ENCODE measurements at places on chromosomes 3 and 15.

- DNase-seq, result no peak
Observed at GRCh38 chr3:123394391-123395020, 54.4 kb downstream of the ADCY5 start.

DNA sequence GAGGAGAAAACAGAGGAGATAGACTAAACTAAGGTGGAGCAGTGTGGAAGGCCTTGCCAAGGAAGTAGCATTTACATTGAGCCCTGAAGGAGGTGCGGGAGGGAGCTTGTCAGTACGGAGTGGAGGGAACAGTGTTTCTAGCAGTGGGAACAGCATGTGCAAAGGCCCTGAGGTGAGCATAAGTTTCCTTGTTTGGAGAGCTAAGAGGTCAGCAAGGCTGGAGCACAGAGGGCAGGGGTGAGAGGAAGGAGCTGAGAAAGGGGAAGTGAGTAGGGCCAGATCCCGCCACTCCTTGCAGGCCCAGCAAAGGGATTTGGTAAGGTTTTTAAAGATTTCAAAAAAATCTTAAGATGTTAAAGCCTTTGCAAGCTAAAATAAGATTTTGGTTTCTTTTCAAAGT is 70.1 kb downstream of the HMCES start:
- DNase-seq, result no peak

GRCh38 chr3:157067114-157067513 is 92.8 kb downstream of the CCNL1 start:
- peak; percentile 61 for DNase-seq

- no peak for DNase-seq
Observed at GRCh38 chr3:42683875-42684598, 1.3 kb upstream of the KLHL40 start.

DNA sequence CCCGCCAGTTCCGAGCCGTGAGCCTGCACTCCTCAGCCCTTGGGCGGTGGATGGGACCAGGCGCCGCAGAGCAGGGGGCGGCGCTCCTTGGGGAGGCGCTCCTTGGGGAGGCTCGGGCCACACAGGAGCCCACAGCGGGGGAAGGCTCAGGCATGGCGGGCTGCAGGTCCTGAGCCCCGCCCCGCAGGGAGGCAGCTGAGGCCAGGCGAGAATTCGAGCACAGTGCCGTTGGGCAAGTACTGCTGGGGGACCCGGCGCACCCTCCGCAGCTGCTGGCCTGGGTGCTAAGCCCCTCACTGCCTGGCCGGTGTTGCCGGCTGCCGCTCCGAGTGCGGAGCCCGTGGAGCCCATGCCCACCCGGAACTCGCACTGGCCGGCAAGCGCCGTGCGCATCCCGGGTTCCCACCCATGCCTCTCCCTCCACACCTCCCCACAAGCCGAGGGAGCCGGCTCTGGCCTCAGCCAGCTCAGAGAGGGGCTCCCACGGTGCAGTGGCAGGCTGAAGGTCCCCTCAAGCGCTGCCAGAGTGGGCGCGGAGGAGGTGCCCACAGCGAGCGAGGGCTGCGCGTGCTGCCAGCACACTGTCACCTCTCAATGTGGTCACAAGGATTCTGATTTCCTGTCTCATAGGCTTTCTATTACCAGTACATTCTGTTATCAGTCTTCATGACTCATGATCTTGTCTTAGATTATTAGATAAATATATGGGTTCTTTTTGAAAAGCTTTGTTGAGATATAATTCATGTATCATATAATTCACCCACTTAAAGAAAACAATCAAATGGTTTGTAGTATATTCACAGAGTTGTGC is 44.0 kb upstream of the LRIG1 start:
- DNase-seq, result no peak

DNA sequence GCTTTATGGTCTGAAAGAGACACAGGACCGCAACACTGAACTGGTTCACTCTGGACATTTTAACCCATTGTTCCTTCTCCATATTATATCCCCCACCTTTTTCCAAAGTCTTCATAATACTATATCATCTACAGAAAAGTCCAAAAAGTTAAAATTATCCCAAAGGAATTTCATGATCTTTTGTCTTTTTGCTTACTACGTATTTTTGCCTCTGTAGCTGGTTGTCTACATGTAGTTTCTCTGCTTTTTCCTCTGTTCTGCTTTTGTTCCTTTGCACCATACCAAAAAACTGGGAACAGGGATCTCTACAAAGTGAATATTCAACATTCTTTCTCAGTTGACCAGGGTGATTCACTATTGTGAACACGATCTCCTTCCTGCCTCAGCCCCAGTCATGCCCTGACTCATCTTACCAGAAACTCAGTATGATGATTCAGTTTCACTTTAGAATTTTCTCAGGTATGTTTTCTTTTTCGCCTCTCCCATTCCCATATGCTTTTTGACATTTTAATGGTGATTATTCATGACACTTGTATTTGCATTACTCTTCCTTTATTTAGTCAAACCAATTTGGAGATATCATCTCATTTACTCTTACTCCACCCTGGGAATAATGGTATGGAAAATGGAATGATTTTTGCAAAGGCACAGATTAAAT is 14.5 kb downstream of the EMC4 start:
- no peak for DNase-seq

GRCh38 chr3:195196266-195196665 is 74.7 kb downstream of the XXYLT1 start:
- DNase-seq, result no peak

DNA sequence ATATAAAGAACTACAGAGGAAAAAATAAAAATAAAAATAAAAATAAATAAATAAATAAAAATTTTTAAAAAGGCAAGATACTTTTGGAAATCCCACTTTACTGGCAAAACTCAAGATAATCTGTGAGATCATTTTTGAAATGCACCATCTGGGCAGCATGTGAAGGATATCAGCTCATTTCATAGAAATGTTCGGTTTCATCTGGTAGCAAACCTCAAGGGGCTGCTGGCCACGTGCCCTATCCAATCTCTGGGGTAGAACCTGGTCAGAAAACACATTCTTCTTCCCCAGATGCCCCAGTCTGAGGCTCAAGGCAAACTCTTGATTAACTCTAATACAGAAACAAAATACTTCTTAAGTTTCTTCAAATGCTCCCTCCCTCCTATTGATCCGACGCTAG is 166.0 kb downstream of the FMN1 start:
- DNase-seq, result no peak

GRCh38 chr3:122794779-122795673 is at the start of gene SLC49A4:
TSS of gene SLC49A4 (plus strand) at chr3:122795069. CDS start at chr3:122795193, 124 bp downstream.
- peak; percentile 92 for DNase-seq

- DNase-seq, result peak; percentile 94
Observed at GRCh38 chr15:31263751-31264558, 62.7 kb upstream of the KLF13 start.

DNA sequence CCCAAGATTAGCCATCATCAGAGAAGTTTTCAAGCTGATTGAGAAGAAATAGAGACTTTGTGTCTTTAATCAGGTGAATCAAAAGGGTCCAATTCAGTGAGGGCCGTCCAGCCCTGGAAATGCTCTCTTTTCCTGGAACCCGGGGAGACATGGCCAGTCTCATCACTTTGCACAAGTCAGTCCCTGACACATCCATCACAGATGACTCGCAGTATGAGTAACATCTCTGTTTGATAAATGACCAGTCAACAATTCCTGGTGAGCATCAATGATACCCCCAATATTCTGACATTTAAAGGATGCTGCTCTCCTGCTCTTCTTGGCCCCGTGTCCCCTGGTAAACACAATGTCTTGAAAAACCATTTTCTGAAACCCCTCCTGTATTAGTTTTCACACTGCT is 26.7 kb downstream of the C3orf20 start:
- no peak for DNase-seq

DNA sequence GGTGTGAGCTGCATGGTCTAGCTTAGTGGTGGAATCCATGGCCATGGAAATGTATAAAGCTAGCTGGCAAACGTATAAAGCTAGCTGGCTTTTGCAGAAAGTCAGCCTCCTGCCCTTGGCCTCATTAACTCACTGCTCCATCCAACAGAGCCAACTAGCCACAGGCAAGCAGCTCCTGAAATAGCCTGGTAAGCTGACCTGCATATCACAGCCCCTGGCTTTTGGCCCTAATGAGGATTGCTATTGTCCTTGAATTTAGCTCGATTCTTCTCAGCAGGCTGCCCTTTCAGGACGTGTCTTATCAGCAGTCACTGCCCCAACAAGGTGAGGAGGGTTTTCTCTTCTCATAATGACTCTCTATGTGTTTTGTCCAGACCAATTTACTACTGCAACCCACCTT is 446.8 kb downstream of the WDR72 start:
- no peak for DNase-seq

DNA sequence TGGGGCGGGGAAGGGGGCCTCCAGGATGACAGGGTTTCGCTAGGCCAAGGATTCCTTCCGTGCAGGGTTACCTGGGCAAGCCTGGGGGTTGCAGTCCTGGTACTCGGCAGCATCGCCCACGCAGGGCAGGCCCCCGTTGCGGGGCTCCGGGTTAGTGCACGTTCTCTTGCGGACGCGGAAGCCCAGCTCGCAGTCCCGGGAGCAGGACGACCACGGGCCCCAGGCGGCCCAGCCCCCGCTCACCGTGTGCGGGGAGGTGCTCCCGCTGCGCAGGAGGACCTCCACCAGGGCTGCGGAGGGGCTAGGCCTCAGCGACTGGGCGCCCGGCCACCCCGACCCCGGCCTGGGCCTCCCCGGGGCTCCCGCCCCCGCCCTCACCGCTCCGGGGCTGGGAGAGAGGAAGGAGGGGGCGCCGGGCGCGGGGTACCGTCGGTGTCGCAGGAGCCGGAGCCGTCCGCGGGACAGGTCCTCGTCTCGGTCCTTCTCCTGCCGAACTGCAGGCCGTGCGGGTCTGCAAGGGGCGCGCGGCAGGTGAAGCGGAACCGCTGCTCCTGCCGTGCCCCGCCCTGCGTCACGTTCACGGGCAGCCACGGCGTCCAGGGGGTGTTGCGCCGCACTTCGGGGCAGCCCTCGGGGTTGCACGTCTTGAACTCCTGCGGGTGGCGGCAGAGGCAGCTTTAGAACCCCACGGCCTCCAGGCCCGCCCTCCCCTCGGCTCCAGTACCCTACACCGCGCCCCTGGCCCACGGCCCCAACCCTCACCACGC is 114.6 kb downstream of the SEMA5B start:
- DNase-seq, result no peak

DNA sequence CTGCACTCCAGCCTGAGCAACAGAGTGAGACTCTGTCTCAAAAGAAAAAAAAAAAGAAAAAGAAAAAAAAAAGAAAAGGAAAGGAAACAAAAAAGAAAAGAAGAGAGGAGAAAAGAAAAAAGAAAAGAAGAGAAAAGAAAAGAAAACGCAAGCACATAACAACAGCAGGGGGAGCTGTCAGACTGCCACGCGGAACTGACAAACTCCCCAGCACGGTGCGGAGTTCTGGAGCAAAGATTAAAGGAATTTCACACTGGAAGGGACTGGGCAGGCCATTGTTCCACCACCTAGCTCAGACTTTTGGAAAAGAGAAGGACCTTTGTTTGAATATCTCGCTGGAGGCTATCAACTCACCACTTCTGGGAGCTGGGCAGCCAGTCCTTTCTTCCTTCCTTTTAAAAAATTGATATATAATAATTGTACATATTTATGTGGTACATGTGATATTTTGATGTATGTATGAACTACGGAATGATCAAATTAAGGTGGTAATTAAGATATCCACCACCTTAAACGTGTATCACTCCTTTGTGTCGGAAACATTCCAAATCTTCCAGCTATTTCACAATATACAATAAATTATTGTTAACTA is 40.5 kb downstream of the DPPA2 start:
- no peak for DNase-seq

GRCh38 chr15:72183781-72184164 is 13.8 kb downstream of the GRAMD2A start:
- no peak for DNase-seq
